GM04504 (cell line): ENCODE measurements at places on chromosomes 1 and 21.
A peak's percentile ranks its signal among the peaks of the same experiment; 100 is the strongest.

DNA sequence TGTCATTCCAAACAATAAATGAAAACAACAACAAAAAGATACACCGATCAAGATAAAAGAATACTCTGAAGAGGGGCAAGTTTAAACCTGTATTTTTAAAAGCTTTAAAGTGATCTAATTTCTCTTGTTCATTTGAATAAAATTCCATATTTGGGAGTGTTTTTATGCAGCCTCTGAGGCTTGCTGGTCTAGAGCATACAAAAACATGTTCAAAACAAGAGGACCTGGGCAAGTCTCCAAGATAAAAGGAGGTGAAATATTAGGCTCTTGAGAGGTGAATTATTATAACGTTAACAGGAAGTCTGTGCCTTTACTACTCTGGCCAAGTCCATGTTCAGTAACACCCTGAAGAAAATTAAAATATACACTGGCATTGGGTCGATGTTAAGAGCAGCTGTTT, 20.1 kb downstream of the URB1 start:
- no peak for DNase-seq

- peak; percentile 63 for DNase-seq
Observed at GRCh38 chr1:39409055-39409816, 82.2 kb upstream of the BMP8A start.

GRCh38 chr21:40474513-40474912, 372.4 kb downstream of the DSCAM start:
- no peak for DNase-seq

GRCh38 chr1:225508538-225509375, 80.9 kb upstream of the LBR start:
- DNase-seq, result peak; percentile 90

GRCh38 chr1:84975035-84975434, 21.9 kb downstream of the MCOLN2 start:
- DNase-seq, result no peak

DNA sequence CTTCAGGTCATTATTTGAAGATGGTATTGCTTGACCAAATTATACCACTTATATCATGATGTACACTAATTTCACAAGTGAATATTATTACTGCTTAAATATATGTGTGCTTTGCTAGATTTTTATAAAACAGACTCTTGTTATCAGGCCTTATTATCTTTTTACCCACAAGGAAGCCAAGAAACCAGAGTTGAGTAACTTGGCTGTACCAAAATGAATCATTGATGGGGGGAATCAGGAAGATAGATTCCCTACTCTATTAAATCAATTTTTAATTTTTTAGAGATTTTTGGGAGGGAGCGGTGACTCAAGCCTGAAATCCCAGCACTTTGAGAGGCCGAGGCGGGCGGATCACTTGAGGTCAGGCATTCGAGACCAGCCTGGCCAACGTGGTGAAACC, 16.0 kb upstream of the SCCPDH start:
- DNase-seq, result no peak

DNA sequence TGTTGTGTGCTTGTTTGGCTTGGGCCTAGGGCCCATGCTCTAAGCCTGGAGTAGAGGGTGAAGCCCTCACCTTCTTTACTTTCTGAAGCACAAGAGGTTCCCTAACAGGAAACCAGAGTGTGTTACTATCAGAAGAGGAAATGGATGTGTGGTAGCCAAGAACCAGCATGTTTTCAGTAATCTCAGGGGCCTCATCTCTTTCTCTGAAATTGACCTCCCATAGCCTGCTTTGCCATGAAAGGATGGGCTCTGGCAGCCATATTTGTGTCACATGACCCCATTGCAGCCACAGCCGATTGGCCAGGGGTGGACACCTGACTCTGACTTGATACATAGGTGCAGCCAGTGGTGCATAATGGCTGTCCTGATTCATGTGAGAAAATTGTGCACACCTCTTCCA, 18.6 kb downstream of the A3GALT2 start:
- no peak for DNase-seq

DNA sequence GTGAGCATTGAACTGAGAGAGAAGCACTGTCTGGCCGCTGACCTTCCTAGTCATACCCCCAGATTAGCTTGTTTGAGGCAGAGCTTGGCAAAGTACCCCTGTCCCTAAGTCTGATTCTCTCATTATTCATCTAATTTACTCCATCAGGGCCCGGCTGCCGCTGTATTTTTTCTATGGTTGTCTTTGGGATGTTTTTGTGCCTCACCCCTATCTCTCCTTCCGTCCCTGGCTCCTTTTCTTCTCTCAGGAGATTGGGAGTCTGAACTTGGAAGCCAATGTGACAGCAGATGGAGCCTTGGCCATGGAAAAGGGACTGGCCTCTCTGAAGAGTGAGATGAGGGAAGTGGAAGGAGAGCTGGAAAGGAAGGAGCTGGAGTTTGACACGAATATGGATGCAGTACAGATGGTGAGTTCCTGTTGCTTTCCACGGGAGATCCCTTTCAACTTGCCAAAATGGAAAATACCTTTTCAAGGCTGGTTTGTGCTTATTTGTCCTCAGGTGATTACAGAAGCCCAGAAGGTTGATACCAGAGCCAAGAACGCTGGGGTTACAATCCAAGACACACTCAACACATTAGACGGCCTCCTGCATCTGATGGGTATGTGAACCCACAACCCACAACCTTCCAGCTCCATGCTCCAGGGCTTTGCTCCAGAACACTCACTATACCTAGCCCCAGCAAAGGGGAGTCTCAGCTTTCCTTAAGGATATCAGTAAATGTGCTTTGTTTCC, 53.9 kb downstream of the LAMC2 start:
- no peak for DNase-seq

DNA sequence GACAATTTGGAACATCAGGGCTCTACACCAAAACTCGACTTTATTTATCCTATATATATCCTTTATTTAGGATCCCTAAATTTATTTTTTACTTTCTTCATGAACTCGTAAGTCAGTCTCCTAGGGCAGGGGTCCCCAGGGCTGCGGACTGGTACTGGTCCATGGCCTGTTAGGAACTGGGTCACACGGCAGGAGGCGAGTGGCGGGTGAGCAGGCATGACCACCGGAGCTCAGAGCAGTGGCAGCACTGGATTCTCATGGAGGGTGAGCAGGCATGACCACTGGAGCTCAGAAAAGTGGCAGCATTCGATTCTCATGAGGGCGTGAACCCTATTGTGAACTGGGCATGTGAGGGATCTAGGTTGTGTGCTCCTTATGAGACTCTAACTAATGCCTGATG, 427.0 kb downstream of the SMYD3 start:
- no peak for DNase-seq

- DNase-seq, result no peak
Observed at GRCh38 chr21:25456672-25457071, 150.6 kb downstream of the MRPL39 start.

DNA sequence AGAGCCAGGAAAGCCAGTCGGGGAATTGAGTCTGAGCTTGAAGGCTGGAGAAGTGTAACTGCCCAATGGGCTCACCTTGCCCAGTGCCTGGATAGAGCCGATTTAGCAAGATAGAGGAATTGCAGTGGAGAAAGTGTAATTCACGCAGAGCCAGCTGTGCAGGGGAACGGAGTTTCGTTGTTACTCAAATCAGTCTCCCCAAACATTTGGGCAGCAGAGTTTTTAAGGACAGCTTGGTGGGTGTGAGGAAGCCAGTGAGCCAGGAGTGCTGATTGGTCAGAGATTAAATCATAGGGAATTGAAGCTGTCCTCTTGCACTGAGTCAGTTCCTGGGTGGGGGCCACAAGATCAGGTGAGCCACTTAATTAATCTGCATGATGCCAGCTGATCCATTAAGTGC, 28.4 kb upstream of the NLRP3 start:
- DNase-seq, result no peak

DNA sequence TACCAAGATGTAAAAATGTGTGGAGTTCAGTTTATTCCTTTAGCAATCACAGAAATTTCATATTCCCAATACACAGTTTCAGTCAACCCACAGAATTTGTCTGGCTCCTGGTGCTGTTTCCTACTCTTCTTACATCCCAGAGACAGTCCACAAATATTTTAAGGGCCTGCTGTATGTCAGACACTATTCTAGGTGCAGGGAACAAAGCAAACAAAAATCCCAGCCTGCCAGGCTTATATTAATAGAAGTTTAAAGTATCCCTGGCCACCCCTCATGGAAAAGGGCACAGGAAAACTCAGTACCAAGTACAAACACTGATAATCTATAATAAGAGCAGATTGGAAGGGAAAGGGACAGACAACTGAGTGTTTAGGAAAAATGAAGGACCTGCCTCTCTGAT, 194.8 kb downstream of the ZP4 start:
- no peak for DNase-seq

DNA sequence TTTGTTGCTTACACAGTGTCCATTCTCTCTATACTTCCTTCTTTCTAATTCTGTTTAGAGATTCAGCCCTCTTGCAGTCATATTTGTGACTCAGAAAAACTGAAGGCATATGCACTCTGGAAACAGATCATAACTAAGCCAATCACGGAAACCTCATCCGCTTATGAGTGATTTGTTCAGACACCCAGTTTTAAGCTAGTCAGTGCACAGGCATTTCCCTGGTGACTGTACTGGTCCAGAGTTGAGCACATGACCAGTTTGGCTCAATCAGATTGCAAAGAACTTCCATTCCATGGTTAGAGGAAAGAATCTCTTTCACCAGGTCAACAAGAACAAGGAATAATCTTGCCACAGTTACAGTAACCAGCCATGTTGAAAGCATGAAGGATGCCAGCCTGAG, 69.2 kb upstream of the SGIP1 start:
- DNase-seq, result peak; percentile 92
